ENCODE measurements at places on chromosomes 3 and 15.

DNA sequence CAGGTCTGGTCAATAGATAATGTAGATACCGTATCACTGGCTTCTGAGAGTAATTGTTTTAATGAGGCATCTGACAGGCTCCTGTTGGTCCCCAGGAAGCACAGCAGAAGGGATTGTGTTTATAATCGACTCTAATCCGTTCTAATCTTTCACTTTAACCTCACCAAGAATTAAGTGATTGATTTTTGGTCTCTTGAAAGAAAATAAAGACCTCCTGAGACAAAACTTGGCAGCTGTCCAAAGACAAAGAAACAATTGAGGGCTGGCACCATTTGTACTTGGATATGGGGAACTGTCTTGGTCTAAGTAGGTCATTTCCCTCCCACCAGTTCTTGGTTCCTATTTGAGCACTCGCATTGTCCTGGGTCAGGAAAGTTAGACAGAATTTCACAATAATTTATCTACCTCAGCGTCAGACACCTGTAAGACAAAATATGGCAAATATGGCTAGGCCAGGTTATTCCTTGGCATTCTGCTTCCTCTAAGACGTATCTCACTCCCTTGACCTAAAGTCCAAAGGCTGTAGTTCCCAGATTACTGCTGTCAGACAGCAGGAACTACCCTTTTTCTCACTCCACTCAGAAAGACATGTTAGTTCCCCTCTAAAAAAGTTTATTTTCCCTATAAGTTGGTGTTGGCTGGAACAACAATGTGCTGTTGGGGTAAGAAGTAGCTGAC is 22.7 kb upstream of the CD96 start:
- no peak for DNase-seq

- no peak for DNase-seq
These were observed 532.6 kb upstream of the CCDC54 start for GRCh38 chr3:106844638-106845037.

DNA sequence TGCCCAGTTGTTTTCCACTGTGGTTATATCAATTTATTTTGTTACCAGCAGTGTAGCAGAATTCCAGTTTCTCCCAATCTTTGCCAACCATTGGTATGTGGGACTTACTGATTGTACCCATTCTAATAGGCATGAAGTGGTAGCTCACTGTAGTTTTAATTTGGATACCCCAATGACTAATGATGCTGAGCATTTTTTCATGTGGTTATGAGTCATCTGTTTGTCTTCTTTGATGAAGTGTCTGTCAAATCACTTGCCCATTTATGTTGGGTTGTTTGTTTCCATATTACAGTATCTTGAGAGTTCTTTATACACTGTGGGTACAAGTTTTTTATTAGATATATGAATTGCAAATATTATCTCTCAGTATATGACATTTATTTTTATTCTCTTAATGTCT is 644.3 kb downstream of the NR2F2 start:
- no peak for DNase-seq

DNA sequence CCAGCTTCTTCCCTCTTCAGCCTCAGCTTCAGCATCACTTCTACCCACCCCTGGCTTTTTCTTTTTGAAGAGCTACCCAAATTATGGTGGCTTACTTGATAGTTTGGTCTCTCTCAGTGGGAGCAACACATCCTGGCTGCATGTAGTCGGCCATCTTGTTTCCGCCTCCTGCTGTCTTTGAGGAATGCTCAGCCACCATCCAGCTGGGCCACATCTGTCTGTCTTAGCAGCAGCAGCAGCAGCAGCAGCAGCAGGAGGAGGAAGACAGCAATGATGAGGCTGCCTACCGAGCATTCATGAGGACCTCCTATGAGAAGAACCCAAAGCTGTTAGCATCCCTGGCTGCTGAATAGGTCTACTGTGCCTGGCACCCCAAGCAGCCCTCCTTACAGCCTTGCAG is 19.7 kb downstream of the IL16 start:
- no peak for DNase-seq

GRCh38 chr15:58491499-58492202 is 59.9 kb downstream of the LIPC start:
- DNase-seq: no peak

Data from activated T-helper 9 cell treated with anti-CD3 and anti-CD28 coated beads, Interleukin-2, amount 50 U/mL, for 16 hours (primary cell).